ENCODE measurements at places on chromosomes 2 and 18. TPM values are rescaled to one million over a fixed set of nuclear protein-coding genes. Genes with fewer than 3 reads are reported as not detected.

Gene SERPINB4
- total RNA-seq = not detected

Gene NEURL3
- total RNA-seq = not detected

Gene FKBP1B
- 0.49 TPM for total RNA-seq

Gene NYAP2
- 0.05 TPM for total RNA-seq

Gene C2orf15
- 3.9 TPM for total RNA-seq

Gene SKOR2
- total RNA-seq = not detected

Gene XDH
- not detected for total RNA-seq

Gene CNDP1
- not detected for total RNA-seq

Gene MALL
- total RNA-seq = 0.55 TPM

Gene VRK2
- total RNA-seq = 15.7 TPM

Gene ACTG2
- not detected for total RNA-seq

Gene IL18R1
- total RNA-seq = 1.9 TPM

Gene CNTNAP5
- total RNA-seq = not detected

Gene SERPINB11
- not detected for total RNA-seq

Gene UPP2
- total RNA-seq = not detected

Gene CNOT11
- total RNA-seq = 51.6 TPM

Gene LOXHD1
- total RNA-seq = 0.08 TPM

Gene ZC3H6
- 33.3 TPM for total RNA-seq

Gene TANC1
- 0.05 TPM for total RNA-seq

Gene G6PC2
- total RNA-seq = not detected

Gene STRN
- 34.9 TPM for total RNA-seq

Gene SLC4A3
- 0.19 TPM for total RNA-seq

Gene STK16
- 22.6 TPM for total RNA-seq

Gene KIAA2012
- not detected for total RNA-seq

Gene CD28
- total RNA-seq = 133 TPM

Gene ITGB6
- total RNA-seq = not detected

Gene MAB21L4
- not detected for total RNA-seq

Gene DSG1
- total RNA-seq = not detected

Gene RGPD4
- total RNA-seq = 0.88 TPM

Gene POLR1B
- total RNA-seq = 28.5 TPM

Gene CCDC178
- total RNA-seq = not detected

Gene ADGRF3
- total RNA-seq = 1.5 TPM

Gene DCC
- not detected for total RNA-seq

Gene MAPK4
- not detected for total RNA-seq

Gene SH3BP4
- 0.29 TPM for total RNA-seq

Gene PTPRN
- not detected for total RNA-seq

Gene MYOM1
- 5.5 TPM for total RNA-seq

Gene SLC40A1
- 18.2 TPM for total RNA-seq

Gene GREB1L
- not detected for total RNA-seq

Gene COL4A3
- total RNA-seq = 0.83 TPM

Gene GALNT13
- not detected for total RNA-seq

Gene CYP27A1
- 0.31 TPM for total RNA-seq

Gene ANKRD30B
- total RNA-seq = not detected

All from naive thymus-derived CD8-positive, alpha-beta T cell (primary cell).